ENCODE measurements at places on chromosomes 6 and 20.

DNA sequence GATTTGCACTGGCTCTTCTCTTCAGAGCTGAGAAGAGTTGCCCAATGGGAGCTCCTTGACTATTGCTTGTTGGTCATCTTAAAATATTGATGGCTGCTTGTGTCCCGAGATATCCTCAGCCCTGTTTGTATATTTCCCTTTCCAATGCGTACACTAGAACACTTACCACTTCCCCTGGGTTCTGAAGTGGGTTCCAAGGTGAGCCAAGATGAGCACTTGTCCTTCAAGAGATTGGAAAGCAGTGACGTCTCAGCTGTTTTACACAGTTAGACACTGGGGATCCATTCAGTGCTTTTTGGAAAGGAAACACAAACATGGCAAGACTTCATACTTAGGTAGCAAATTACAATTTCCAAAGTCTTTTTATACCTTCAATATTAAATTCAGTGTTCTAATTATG, 716.4 kb upstream of the CITED2 start:
- DNase-seq = no peak

GRCh38 chr20:6993511-6993910, 226.0 kb downstream of the BMP2 start:
- no peak for DNase-seq

- no peak for DNase-seq
These were observed 2.3 kb upstream of the CITED2 start for GRCh38 chr6:139376604-139377218.

DNA sequence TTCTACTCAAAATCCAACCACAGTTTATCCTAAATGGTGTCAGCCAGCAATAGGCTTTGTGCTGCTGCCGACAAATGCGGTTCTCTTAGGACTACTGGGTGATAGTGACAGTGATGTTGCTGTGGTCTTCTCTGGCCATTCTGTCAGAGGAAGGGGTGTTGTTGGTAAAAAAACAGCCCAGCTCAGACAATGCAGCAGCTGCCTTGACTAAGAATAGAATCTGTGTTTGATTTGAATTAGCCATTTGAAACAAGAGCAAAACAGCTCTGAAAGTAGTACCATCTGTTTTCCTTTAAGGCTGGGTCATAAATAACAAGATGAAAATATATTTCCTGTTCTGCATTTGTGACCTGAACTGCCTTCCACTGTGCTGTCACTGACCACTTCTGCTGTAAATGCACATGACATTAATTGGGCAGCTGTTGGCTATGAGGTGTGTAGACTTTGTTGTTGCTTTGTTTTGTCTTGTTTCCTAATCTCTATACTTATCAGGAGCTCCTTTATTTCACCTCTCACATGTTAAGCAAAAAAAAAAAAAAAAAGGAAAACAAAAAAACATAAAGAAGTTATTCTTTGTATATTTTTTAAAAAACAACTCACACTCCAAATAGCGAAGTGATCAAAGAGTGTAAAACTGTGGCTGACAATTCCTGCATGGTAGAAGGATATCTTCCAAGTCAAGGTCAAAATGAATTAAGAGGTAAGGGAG, 497.8 kb upstream of the ARID1B start:
- DNase-seq = peak; percentile 73

DNA sequence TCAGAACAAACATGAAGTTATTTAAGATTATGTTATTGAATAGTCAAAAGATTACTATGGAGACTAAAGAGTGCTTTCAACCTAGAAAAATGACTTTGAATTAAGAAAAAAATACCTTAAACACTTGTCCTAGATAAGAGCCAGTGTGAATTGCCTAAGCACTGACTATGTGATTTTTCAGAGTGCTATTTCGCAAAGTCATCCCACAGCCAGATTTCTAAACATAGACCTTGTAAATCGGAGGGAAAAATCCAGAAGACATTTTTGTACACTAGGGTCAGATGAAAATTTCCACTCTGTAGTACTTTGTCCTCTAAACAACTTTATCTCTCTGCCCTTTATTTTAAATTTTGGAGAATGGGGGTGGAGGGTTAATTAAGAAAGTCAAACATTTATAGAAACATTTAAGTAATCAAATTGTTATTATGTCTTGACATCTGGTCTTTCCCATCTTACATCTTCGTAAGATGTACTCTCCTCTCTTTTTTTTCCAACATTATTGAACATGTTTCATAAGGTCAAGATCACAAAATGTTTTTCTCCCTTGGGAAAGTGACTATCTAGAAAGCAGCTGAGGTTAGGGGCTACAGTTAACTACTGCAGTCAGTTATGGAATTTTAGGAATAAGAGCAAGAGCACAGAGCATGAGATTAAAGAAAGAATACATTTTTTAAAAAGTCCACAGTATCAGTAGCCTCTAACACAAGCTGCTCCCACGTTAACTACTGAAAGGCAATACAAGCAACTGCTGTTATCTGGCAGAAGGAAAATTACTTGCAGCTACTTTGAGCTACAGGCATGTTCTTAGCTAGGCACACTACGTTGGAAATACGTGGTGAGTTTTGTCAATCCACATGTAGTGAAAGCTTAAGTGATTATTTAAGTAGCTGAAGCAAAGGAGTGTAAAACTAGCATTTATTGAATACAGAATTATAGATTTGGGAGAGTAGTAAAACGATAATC, 648.5 kb downstream of the HTR1B start:
- DNase-seq = no peak

- no peak for DNase-seq
These were observed 110.3 kb upstream of the MAP3K4 start for GRCh38 chr6:160881148-160881808.

DNA sequence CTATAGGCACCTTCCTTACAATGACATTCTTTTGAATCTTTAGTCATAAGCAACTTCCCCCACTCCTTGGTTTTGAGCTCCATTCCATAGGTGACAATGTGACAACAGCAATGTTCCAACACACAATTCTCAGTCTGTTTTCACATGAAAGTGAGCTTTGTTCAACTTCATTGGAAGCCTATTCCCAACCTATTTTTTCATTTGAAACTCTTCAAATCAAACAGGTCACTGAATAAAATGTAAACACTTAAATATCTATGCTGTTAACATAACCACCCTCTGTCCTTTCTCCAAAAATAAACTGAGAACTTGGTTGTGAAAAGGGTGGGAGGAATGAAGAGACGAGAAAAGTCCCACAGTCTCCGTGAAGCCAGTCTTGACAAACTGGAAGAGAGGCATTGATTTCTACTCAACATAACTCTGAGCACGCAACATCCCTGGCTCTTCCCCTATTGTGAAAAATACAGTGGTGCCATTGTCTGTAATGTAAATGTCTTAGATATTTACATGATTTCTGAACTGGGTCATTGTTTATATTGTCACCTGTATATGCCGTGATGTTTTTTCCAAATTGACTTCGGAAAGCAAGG, 343.1 kb downstream of the TFAP2A start:
- DNase-seq = no peak

DNA sequence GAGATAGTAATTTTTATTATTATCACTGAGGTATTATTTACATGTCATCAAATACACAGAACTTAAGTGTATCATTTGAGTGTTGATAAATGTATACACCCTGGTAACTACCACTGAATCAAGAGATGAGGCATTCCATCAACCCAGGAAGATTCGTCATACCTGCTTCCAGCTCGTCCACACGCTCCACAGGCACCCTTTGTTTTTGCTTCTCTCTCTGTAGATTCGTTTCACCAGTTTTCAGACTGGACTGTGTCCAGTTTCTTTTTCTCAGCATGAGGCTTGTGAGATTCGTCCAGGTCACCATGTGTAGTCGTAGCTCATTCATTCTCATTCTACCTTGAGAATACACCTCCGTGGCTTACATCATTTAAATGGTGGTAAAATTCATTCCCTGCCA, 64.5 kb downstream of the BFSP1 start:
- no peak for DNase-seq

DNA sequence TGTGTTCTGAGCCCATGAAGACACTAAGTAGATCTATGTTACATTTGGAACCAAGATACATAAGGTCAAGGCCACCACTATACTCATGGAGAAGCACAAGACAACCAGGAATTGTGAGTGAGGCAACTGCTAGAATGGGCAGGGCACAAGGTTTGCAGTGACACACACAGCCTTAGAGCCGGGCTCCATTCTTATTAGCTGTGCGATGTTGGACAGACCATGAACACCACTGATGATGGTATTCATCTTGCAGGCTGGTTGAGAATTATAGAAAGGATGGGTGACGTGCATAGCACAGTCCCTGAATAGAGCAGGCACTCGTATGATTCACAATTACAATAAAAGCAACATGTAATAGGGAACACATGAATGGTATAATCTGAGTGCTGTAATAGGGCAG, 172.4 kb downstream of the GJA10 start:
- DNase-seq = no peak

- DNase-seq = peak; percentile 54
These were observed 544 bp downstream of the SMIM29 start for GRCh38 chr6:34248198-34248726.

GRCh38 chr6:131014080-131014776, 48.8 kb downstream of the EPB41L2 start:
- no peak for DNase-seq

GRCh38 chr20:57259121-57259937, 7.1 kb downstream of the BMP7 start:
- DNase-seq = no peak
